GM18507 (cell line): ENCODE measurements at places on chromosomes 2 and 18.

GRCh38 chr2:105641389-105641811 lies 103.3 kb upstream of the NCK2 start:
- DNase-seq = no peak

DNA sequence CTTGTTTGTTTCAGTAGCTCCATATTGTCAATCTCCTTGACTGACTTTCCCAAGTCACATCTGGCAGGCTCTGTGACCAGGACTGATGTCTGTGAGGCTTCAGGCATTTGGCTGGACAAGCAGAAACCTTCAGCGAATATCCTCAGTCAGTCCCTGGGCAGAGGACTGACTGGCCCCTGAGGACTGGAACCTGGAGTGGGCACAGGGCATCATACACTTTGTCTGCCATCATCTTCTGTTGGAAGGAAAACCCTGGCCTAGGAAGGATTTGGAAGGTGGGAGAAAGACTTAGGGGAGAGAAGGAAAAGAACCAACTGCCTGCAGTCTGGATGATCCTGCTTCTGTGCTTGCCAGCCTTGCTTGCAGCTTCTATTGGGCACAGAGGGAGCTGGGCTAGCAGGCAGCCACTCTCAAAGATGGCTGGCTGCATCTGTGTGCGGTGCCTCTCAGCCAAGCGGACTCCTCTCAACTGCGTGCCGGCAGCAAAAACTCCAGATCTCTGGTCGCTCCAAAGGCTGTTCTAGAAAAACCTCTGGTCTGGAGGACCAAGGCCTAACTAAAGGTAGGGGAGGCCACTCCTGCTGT lies 126.8 kb downstream of the MARCHF4 start:
- DNase-seq = no peak

DNA sequence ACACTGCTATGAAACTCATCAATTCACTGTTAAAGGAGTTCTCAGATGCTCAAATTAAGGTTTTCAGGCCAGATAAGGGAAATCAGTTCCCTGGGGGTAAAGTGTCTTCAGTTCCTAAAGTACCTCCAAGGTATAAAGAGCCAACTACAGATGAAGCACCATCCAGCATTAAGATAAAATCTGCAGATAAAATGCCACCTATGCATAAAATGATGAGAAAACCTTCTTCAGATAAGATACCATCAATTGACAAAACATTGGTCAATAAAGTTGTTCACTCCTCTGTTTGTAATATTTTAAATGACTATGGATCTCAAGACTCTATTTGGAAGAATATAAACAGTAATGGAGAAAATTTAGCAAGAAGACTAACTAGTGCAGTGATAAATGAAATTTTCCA lies 68.2 kb downstream of the FSIP2 start:
- no peak for DNase-seq

GRCh38 chr2:24429197-24430074 lies 61.6 kb upstream of the NCOA1 start:
- DNase-seq = no peak

- no peak for DNase-seq
Observed at GRCh38 chr2:26241928-26242436, 2.5 kb downstream of the HADHA start.

DNA sequence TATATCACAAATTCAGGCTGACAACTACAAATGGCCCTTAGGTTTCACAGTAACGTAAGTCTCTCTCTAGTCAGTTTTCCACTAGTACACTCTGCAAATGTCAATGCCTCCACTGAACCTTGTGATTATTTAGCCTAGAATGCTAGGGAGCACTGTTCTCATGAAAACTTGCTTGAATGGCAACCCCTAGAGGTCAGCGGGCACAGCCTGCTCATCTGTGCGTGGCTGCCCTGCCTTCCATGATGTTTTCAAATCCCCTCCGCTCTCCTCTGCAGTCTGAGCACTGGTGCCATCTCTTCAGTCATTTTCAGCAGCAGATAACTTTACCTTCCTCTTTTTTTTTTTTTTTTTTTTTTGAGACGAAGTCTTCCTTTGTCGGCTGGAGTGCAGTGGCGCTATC lies 84.1 kb upstream of the GULP1 start:
- no peak for DNase-seq

DNA sequence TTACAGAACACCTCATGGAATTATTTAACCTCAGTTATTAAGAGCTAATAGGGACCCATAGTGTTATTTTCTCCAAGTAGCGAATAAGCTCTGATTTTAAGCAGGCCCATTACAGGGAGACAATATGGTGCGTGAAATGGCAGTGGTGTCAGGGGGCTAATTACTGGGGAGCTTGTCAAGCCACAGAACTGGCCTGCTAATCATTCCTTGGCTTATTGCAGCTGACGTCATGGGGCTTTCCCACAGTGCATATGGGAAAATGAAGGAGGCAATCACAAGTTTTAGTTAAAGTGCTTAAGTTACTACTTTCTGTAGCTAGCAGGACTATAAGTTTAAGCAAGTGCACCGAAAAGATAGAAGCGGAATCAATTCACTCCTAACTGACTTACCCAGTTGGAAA lies 262.5 kb downstream of the TGIF1 start:
- DNase-seq = no peak

DNA sequence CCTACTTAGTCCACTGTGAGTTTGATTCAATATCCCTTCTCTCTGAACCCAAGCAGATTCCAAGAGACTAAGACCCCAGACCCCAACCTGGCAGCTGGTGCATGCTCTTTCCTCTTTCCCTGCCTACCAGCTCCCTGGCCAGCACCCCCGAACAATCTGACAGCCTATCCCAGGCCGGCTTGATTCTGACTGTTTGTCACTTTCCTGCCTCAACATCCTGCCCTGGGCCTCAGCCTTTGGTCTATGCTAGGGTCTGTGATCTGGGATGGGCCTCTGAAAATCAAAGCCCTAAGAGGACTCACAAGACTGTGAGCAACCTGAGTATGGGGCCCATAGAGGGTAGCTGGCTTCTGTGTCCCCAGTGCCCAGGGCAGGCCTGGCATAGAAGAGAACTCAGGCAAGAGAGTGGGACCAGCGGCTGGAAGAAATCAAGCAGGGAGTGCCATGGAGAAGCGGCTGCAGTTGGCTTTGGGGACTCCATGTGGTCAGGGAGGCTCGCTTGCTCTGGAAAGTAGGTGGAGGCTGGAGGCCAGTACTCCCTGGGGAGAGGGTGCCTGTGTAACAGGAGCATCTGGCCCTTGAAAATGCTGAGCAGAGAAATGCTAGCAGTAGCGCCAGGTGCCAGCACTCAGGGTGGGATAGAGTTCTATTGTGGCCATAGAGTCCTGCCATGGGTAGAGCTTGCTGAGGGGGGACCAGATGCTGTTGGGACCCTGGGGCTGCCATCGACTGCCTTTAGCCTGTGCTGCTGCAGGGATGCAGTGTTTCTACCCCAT lies 343.9 kb downstream of the DYSF start:
- no peak for DNase-seq

GRCh38 chr2:165016772-165017411 lies 61.6 kb upstream of the SLC38A11 start:
- DNase-seq = no peak

DNA sequence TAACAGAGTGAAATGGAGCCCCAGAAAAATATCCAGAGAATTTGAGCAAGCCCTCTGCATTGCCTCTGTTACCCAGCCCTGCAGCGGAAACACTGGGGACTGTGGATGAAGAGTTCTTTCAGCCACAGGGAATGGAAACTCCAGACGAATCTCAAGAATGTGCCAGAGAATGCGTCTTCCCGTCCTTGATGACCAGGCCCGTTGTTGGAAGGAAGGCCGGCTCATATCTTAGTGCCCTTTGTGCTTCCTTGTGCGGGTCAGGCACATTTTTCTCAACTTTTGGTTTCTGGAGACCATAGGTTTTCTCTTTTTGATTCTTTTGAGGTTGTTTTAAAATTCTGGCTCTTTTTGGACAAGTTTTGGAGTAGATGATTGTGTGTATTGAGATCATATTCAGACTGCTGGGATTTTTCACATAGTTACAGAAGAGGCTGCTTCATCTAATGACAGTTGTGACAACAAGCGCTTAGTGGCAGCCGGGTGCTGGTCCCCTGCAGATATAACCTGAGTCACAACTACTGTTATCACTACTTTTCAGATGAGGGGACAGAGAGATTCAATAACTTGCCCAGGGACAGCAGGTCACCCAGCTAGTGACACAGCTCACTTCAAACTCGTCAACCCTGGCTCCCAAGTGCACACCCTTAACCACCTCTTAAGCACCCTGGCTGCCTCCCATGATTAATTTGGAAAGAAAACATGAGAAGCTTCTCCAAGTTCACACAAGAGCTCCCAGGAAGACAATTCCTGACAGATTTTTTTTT lies 15.7 kb downstream of the MAL start:
- no peak for DNase-seq

GRCh38 chr2:7598402-7598801 lies 681.2 kb downstream of the RNF144A start:
- DNase-seq = no peak

GRCh38 chr2:148909114-148909513 lies 34.1 kb downstream of the KIF5C start:
- DNase-seq = no peak

GRCh38 chr2:159968279-159968900 lies 94.0 kb downstream of the PLA2R1 start:
- DNase-seq = no peak

- no peak for DNase-seq
Observed at GRCh38 chr2:45177870-45178269, 168.6 kb upstream of the SIX2 start.

GRCh38 chr2:158729451-158729850 lies 65.7 kb upstream of the DAPL1 start:
- no peak for DNase-seq

DNA sequence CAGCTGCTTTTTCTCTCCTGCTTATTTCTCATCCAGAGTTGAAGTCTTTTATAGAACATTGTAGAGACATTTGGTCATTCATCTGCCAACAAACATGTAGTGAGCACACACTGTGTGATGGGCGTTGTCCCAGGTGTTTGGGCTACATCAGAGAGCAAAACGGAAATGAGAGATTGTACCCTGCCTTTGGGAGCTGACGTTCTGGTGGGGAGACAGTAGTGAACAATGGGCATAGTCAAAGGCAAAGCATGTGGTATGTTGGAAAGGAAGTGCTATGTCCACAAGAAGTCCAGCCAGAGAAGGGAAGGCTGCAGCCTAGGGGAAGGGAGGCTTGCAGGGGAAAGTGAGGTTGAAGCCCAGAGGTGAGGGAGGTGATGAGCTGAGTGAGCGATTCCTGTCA lies 78.1 kb downstream of the PIEZO2 start:
- DNase-seq = no peak

DNA sequence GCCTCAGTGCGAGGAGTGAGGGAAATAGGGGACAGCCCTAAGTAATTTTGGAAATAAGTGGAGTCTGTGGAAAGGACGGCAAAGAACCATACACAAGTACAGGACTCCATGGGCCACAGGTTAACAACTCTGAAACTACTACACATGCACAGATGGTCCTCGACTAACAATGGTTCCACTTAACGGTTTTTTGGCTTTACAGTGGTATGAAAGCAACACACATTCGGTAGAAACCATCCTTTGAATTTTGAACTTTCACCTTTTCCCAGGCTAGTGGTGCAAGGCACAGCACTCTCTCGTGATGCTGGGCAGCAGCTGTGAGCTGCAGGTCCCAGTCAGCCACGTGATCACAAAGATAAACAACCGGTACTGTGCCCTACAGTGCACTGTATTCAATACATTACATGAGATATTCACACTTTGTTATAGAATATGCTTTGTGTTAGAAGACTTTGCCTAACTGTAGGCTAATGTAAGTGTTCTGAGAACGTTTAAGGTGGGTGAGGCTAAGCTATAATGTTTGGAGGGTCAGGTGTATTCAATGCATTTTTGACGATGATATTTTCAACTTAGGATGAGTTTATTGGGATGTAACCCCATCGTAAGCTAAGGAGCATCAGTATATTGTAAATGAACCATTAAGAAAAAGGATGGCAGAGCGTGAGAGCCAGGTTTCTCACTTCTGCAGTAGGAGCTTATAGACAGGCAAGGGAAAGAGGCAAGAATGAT lies 44.6 kb downstream of the TBC1D8 start:
- DNase-seq = no peak

GRCh38 chr18:75679331-75679730 lies 251.8 kb upstream of the SMIM21 start:
- DNase-seq = no peak
